ENCODE measurements at places on chromosomes 11 and 22.
A peak's percentile ranks its signal among the peaks of the same experiment; 100 is the strongest.

DNA sequence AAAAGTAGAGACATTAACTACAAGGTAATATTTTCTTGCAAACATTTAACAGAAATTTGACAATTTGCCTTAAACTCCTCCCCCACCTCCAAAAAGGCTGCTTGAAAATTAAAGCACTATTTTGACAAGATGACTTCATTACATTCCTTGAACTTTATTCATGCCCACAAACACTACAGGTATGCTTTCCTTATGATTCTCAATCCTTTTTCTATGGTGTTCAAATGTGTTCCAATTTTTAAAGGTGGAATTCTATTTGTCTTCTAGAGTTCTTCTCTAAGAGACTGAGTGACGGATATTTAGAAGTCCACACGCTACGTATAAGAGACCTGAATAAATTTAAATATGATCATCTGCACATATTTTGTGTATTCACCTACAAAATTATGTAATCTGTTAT is 69.4 kb downstream of the MRTFA start:
- ATAC-seq, result no peak

DNA sequence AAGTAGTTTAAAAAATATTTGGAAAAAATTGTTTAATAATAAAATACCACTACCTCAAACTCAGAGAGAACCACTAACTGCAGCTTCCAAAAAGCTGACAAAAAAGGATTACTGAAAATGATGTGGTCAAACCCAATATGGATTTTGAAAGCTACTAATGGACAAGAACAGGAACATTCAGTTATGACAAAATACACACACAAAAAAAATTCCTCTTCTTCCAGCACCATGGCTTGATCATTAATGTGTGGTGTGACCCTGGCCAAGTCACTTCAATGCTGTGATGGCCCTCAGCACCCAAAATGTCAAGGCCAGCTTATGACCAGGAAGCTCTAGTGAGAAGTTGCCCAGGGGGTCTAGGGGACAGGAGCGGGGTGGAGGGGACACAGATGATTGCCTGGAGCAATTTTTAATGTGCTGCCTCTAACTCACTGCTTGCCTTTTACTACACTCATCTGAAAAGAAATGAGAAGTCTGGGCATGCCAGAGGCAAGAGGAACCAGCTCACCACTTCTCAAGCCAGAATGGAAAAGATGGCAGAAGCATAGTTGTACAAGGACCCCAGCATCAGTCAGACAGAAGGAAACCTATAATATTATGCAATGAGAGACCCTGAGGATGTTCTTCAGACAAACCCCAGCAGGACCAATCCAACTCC is 2.2 kb downstream of the SMCO4 start:
- no peak for ATAC-seq

DNA sequence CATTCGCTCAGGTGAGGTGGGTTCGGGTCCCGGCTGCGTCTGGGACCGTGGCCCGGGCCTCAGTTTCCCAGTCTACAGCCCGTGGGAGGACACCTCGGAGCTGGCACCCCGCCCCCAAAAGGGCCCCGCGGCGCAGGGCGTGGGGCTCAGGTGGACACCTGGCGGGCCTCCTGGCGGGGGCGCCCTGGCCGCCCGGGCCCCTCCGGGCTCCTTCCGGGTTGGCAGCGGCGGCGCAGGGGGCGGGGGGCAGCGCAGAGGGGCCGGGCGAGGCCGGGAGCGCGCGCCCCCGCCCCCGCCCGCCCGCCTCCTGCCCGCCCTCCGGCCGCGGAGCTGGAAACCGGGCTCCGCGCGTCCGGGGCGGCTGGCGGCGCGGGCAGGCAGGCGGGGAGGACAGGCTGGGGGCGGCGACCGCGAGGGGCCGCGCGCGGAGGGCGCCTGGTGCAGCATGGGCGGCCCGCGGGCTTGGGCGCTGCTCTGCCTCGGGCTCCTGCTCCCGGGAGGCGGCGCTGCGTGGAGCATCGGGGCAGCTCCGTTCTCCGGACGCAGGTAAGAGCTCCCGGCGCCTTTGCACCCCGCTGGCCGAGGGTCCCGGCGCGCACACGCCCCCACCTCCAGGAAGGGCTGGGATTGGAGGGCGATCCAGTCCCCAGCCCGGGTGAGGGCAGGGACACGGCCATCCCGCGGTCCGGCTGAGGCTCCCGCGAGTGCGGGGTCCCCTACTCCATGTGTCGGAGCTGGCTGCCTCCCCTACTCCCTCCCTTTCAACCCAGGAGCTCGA is at the start of gene EMID1:
Gene EMID1 (plus strand): TSS at position 303 of the 778 bp plus-strand sequence. CDS start 143 bp downstream, at position 446.
- ATAC-seq, result no peak

DNA sequence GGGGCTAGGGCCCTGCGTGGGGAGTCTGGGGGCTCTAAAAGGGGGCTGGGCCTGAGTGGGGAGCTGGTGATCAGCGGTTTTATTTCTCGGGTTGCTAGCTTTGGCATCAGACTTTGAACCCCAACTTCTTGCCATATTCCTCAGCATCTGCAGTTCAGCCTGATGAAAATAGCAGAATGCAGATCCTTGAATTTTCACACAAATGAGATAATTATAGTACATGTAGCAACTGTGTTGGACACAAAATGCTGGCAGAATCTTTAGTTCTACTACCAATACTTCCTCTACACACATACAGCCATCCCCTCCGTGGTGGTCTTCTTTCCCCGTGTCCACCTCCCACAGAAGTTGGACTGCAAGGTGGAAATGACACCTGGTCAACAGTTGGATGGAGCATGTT is 1.5 kb downstream of the ZC3H7B start:
- no peak for ATAC-seq

GRCh38 chr11:30938810-30939209 is 352.7 kb upstream of the MPPED2 start:
- ATAC-seq, result no peak

DNA sequence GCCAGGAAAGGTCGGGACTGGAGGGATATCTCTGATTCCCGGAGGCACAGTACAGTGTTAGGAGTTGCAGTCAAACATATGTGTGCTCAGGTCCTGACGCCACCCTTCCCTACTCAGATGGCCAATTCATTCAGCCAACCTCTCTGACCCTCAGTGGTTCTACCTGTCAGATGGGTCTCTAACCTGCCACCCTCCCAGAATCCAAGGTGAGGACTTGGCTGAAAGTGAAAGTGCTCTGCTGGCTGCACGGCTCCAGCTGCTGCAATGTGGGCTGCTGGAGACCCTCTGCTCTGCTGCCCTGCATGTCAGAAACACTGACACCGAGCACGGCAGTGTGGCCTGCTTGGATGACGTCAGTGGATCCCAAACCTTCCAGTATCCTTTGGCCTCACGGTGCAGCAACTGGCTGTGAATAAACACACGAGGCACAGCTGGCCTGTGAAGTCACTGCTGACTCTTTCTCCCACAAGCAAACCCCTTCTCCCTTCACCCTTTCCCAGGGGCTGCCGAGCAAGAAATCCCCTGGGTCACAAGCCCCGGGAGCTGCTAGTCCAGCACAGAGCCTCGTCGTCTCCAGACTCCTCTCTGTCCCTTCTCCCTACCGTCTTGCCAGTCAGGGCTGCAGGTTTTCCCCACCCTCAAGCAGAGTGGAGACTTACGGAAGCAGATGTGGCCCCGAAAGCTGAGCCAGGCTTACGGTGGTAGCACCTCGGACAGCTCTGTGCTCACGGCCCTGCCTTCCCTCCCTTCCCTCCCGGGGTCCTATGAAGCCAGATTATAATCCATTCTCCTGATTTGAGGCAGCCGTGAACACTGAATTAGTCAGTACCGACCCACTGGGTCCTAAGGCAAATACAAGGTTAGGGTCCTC is 24.3 kb downstream of the KIAA0930 start:
- no peak for ATAC-seq

DNA sequence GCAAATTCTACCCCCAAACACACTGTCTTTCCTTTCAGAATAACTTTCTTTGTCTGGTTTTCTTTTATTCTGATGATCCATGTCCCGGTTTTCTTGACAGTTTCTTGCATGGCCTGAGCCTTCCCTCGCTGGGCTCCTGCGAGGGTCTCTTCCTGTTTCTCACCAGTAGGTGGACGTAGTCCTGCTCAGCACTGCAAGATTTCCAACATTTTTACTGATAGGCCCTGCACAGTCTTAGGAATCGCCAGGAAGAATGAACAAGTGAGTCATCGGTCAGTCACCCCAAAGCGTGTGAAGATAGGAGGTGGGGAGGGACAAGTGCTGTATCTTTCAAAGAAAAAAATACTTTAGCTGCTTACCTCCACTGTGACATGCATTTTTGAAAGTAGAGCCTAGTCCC is 16.9 kb upstream of the KIRREL3 start:
- ATAC-seq, result no peak

GRCh38 chr11:104443387-104443786 is 279.4 kb upstream of the PDGFD start:
- ATAC-seq, result no peak

DNA sequence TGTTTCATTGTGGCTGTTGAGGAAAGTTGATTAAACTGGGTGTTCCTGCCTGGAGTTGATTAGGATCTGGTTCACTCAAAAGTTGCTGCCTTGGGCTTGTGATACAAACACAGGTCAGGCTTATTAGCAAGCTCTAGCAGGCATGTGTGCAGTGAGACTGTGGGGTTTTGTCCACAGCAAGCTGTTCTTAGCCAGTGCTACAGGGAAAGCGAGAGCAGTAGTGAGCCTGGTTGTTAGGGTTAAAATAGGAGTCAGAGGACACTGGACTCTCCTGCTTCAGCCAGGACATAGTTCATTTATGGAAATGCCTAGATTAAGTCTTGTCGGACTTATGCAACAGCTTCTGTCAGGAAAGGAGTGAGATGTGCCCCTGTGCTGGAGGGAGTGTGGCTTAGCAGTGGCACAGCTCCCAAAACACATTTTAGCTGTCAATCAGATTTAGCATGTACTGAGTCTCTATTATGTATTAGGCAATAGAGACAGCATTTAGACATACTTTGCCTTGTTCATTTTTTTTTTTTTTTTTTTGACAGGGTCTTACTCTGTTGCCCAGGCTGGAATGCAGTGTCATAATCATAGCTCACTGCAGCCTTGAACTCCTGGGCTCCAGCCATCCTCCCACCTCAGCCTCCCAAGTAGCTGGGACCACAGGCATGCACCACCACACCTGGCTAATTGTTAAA is 8.7 kb downstream of the SNRPD3 start:
- no peak for ATAC-seq

DNA sequence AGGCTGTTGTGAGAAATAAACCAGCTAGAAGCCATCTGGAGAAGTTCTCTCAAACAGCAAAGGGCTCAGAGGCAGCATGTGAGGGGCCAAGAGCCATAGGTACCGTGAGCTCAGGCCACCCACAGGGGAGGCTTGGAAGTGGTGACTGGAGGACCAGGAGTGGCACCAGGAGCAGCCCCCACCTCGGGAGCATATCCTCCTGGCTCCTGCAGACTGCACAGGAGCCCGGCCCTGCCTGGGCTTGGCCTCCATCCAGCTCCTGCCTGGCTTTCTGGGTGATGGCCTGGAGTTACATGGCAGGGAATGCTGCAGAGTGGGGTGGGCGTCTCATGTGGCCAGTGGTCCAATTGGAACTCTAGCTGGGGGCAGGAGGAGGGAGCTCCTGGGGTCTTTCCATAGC is 4.2 kb upstream of the MPPED1 start:
- no peak for ATAC-seq

DNA sequence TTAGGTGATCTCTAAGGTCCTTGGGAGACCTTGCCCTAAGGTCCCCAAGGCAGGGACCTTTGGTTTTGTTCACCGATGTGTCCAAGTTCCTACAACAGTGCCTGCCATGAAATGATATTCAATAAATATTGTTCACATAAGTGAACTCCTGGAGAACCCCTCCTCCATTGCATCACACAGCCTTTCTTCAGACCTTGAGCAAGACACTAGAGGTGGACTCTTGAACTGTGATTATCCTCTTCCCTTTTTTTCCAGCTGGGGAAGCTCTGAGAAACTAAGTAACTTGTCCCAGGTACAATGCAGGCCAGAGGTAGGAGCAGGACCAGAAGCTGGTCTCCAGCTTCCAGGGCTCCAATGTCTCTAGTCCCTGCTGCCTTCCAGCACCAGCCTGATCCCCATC is 76.6 kb upstream of the LMO1 start:
- no peak for ATAC-seq

DNA sequence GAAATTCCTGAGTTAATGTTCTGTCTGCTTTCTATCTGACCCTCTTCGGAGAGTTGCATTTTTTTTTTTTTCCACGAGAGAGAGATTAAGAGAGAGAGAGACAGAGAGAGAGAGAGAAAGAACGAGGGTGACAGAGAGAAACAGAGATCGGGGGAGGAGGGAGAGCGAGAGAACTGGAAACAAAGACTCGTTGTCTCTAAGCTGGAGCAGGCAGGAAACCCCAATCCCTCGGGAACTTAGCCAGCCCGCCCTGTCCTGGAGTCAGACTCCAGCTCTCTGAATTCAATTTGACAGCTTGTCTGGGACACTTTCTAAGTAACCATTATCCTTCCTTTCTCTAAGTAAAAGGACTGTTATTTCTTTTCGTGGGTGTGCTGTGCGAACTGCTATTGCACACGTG is 76.9 kb downstream of the KCNJ1 start:
- ATAC-seq, result no peak

DNA sequence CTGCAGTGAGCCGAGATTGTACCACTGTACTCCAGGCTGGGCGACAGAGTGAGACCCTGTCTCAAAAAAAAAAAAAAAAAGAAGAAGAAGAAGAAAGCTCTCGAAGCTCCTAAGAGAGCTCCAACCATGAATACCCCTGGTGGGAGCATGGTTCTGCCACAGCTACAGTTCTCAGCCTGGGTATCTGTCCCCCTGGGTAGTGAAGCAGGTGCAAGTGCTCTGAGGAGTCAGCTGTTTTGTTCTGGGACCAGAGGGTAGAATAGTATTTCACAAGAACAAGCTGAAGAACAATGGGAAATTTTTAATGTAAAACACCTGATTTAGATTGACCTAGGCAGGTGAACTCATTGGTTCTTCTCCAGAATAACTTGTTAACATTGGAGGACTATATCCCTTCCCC is 4.3 kb upstream of the HYOU1 start:
- ATAC-seq, result no peak

DNA sequence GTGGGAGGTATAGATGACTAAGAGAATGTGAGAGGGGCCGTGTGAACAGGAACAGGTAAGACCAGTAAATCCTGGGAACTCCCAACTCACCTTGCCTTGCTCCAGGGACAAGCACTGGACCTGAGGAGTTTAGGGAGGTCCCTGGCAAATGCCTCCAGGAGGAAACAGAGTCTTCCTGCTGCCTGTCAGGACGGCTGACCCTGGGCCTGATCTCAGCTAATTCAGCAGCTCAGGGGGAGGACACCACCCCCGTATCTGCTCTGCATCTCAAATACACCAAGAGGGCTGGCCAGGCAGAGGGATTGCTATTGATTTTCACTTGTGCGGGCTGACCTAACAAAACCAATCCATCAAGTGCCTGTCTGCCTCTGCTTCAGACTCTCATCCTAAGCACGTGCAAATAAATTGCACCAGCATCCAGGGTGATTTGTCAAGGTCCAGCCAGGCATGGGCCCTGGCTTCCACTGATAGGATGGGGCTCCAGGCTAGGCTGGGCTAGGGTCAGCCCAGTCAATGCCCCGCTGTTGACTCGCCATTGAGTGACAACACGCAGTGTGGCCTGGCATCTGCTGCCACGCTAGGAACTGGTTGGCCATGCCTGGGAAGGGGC is 20.3 kb downstream of the UQCR10 start:
- ATAC-seq, result peak; percentile 34

- ATAC-seq, result no peak
Observed at GRCh38 chr22:49066619-49067018, 761.1 kb downstream of the BRD1 start.
